T-helper 22 cell (primary cell): ENCODE measurements at places on chromosomes 2 and 18.

DNA sequence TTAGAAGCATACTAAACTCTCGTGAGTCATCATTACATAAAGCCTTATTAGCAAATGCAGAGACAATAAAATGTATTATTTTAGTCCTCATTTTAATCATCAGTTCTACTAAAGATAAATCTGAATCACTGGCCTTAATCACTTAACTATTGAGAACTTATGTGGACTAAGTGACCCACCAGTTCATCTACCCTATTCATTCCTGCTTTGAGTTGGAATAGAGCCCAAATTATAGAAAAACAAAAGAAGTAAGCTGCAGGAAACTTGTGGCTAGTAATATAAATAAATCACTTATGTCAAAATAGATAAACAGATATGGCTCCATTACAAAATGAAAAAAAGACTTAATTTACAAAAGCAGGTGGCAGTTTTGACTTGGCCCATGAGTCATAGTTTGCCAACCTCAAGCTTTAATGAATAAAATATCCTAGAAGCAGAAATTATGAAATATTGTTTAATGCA is 851.8 kb upstream of the CRIM1 start:
- DNase-seq: no peak

DNA sequence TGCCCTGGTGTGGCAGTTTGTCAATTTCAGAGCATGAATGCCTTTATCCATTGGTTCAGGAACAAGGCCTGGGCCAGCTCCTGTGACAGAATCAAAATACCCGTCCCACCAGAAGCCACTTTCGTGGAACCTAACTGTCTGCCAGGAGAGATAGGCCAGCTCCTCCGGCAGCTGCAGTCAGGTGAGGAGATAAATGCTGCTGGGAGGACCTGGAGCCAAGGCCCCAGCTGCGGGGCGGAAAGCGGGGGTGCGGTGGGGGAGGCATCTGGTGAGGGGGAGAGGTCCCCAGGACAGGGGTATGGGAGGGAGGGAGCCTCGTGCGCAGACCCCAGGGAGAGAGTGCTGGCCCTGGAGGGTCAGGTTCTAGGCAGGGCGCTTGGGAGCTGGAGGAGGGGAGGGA is 4.4 kb upstream of the ASB1 start:
- no peak for DNase-seq

GRCh38 chr2:239255218-239255617 is 145.6 kb downstream of the HDAC4 start:
- no peak for DNase-seq

DNA sequence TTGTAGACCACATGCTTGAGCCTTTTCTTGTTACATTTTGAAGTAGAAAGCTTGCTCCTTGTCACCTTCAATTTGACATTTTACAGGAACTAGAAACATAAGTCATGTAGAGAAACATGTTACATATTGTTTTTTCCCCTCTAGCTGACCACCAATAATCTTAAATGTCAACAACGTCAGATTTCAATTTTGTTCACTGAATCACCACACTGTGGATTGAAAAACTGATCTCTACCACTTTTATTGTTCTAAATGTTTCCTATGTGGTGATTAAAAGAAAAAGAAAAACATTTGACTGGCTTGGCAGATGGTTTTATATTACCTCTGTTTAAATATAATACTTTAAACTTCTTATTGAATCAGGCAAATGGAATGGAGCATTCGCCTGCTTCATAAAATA is 87.7 kb downstream of the DSEL start:
- DNase-seq: no peak

- no peak for DNase-seq
These were observed 298.0 kb downstream of the TRIB2 start for GRCh38 chr2:13014783-13015182.
